ENCODE measurements at places on chromosomes 3 and 15.
A peak's percentile ranks its signal among the peaks of the same experiment; 100 is the strongest.

DNA sequence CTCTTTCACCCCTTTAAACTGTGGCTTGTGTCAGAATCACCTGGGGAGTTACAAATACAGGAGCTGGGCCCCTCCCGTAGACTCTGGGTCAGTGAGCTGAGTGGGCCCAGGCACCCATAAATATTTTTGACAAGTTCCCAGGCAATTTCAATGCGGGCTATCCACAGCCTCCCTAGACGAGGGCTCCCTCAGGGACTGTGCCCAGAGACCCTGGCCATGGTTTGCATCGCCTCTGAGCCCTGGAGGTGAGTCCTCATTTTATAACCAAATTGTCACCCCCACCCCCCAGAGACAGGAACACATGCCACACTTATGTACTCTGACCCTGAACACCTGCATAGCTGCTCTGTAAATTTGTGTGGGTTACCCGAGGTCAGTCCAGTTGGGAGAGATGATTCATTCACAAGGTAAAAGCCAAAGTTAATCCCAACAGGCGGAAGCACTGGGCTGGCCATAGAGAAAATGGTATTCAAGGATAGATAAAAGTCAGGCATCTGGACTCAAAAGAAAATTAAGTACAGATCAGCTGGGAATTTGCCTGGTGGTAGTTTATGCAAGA is 146.5 kb upstream of the SLC6A11 start:
- no peak for DNase-seq

DNA sequence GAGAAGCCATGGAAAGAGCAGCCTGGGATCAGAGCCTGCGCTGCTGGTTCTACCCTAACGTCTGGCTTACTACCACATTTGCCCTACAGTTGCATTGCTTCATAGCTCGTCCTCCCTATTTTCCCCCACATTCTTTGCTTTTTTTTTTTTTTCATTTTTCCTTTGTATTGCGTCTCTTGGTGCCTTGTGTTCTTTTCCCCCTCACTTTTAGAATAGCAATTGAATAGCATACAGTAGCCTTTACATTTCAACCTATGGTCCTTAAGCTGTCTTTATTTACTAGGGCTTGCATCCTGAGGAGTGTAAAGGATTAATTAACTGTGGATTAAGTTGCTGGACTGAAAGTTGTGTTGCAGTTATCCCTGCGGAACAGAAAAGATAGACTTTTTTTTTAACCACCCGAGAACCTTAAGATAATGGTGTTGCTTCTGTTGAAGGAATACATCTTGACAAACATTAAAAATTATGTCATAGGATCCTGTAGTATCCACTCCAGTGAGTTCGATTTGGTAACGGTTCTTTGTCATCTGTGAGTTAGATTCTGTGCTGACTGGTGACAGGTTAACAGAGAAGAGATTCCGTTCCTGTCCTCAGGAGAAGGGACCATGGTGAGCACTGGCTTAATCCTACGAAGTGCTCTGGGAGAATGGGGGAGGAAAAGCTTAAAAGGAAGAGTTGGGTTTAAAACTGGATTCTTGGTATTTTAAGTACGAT is 417.4 kb upstream of the NAALADL2 start:
- DNase-seq, result peak; percentile 90

- DNase-seq, result peak; percentile 47
Observed at GRCh38 chr15:63502137-63502766, 2.1 kb upstream of the USP3 start.

GRCh38 chr15:85786781-85787114 is 8.0 kb downstream of the KLHL25 start:
- DNase-seq, result no peak

GRCh38 chr3:168295027-168295426 is 199.3 kb upstream of the GOLIM4 start:
- no peak for DNase-seq

- no peak for DNase-seq
Observed at GRCh38 chr3:72548461-72548860, 299.8 kb downstream of the SHQ1 start.

DNA sequence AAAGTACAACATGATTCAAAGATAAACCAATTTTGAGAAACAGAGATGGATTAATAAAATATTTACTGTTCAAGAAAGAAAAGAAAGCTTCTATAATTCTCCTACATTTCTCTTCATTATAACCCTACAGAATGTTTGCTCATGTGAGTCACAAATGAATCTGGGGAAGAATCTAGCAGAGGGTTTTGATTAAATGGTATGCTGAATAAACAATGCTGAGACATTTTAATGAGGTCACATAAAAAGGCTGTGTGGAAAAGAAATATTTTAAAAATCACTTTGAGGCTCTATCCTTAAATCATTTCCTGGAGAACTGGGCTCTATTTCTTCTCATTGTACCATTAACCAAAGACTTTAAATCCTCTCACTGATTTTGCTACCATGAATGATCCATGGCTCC is 727.7 kb downstream of the NTRK3 start:
- peak; percentile 31 for DNase-seq

All from AG10803 (cell line).